Neural progenitor cell (in vitro differentiated cells): ENCODE measurements at places on chromosomes 7 and 10.

GRCh38 chr7:28802450-28802849 lies 155.7 kb downstream of the TRIL start:
- no peak for DNase-seq

GRCh38 chr10:47264797-47265281 lies 35.2 kb upstream of the GDF10 start:
- DNase-seq, result no peak

- DNase-seq, result peak; percentile 30
These were observed 57.0 kb upstream of the GLCCI1 start for GRCh38 chr7:7911369-7912123.

DNA sequence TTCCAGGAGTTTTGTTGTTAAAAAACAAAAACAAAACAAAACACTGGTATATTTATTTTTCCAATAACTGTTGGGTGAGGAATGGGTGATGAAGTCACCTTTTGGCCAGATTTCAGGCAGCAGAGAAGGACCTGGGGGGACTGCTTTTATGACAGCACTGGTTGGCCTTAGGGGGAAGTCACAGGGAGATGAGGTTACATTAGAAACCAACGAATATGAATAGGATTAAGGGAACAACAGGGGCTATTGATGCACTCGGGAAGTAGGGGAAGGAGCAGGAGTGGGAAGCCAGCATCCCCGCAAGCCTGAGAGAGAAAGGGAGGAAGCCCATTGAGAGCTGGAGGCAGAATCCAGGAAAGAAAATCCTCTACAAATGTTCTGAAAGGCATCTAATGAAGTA lies 958.4 kb downstream of the TYW1 start:
- peak; percentile 9 for DNase-seq

DNA sequence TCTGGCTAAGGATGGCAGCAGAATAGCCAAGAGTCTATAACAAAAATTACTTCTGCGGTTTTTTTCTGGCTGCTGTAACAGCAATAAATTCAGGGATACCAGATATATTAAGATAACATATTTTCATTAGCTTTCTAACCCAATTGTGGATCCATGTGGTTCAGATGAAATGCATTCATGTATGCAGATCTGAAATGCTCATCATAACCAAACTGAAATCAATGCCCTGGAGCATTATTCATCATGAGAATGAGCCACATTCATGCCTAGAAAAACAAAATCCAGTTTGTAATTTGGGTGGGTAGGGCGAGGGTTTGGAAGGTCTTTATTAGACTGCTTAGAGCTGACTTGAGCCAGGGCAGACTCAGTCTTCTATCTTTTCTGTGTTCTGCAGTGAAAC lies 69.8 kb upstream of the SEMA3A start:
- DNase-seq, result no peak

GRCh38 chr10:69232736-69233480 lies 12.8 kb downstream of the HKDC1 start:
- peak; percentile 41 for DNase-seq

GRCh38 chr7:88233828-88234227 lies 14.0 kb upstream of the SRI start:
- DNase-seq, result no peak

GRCh38 chr10:102657984-102658724 lies 13.9 kb downstream of the TRIM8 start:
- no peak for DNase-seq

GRCh38 chr10:33025039-33025438 lies 67.0 kb upstream of the ITGB1 start:
- DNase-seq, result no peak

- DNase-seq, result no peak
These were observed 213.3 kb downstream of the WDR11 start for GRCh38 chr10:121064491-121064890.

DNA sequence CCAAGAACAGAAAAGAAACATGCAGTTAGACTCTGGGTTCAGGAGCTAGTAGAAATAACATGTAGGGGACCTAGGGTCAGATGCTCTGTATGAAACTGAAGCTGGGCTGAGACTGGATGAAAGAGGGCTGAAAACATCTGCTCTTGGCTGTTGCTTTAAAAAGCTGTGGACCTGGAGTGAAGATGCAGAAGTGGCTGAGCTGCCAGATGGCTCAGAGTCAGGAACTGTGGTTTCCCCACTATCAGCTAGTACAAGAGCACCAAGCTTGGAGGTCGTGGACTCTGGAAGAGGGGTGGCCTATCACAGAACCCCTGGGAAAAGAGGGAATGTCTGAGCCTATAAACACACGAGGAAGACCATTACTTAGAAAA lies 5.9 kb downstream of the ADK start:
- DNase-seq, result no peak

GRCh38 chr10:74307061-74307651 lies 156.1 kb downstream of the ADK start:
- no peak for DNase-seq

DNA sequence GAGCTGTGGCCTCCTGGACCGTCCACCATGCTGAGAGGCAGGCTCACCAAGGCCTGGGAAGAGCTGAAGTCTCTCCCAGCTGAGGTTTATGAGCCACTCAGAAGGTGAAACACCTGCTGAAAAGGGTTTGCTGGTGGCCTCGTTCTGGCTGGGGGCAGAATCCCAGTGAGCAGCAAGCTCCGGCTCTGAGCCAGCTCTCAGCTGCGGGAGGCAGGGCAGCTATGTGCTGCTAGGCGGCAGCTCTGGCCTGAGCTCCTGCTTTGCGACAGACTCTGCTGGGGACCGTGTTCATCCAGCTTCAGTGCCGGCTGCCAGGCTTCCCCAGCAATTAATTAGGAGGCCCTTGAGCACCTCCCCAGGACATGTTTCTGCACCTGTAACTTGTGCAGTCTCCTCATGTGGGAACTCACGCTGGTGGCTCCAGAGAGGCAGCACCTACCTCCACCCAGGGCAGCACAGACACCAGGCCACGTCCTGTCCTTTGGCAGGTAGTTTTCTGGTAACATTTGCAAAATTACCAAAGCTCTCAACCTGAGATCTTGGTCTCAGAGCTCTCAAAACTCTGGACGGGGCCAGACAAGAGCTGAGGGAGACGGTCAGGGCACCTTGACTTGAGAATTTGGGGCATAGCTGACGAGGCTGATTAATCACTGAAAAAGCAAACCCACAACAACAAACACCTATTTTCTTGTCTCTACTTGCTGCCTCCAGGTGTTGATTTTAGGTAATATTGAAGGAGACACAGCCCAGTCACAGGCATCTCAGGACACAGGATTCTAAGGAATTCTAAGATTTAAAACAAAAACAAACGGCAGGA lies 185.0 kb downstream of the TCERG1L start:
- peak; percentile 57 for DNase-seq

DNA sequence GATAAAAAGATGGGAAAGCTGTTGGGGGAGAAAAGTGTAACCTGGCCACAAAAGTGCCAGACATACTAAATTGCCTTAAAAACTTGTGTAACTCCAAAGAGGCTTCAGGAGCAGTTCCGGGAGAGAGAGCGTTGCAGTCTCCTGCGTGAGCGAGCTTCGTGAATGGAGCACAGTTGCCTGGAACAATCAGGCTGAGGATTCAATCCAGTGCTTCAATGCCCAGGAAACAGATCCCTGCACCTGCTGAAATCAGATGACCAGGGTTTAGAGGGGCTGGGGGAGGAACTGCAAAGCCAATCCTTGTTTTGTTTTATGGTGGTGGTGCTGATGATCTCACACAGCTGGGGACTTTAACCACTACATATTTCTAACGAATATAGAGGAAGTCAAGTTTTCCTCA lies 398.3 kb downstream of the DPP6 start:
- peak; percentile 64 for DNase-seq

GRCh38 chr10:91389636-91390512 lies 20.3 kb upstream of the HECTD2 start:
- DNase-seq, result peak; percentile 84

GRCh38 chr10:80500572-80501380 lies 36.9 kb upstream of the SH2D4B start:
- no peak for DNase-seq

DNA sequence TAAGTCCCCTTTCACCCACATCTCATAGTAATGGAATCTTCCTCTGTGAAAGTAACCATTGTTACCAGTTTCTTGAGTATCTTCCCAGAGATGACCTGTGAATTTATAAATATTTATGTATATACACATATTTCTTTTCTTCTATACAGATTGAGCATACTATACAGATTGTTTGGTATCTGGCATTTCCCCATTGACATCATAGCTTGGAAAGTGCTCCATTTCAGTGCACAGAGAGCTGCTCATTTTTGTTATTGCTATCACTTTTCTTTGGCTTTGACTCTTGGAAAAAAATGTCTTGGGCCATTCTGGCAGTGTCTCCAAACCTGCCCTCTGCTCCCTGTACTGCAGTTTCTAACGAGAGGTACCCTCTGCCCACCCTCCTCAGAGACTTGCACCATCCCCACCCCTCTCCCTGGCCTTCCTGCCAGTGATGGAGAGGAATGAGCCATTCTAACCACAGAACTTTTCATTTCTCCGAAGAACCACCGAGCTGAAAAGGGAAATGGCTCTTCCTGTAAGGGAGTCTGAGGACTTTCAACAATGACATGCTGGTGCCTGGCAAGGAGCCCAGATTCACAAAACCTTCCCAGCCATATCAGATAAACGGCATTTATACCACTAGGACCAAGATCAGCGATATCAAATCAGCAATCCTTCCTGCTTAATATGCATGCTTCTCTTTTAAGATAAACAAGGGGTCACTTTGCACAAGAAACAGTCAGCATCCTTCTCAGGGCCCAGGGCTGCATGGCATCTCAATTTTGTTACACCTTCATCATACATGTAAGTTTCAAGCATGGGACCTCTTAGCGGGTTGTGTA lies 19.7 kb upstream of the CCSER2 start:
- DNase-seq, result no peak

GRCh38 chr10:47371629-47372485 lies 12.2 kb downstream of the ZNF488 start:
- no peak for DNase-seq

DNA sequence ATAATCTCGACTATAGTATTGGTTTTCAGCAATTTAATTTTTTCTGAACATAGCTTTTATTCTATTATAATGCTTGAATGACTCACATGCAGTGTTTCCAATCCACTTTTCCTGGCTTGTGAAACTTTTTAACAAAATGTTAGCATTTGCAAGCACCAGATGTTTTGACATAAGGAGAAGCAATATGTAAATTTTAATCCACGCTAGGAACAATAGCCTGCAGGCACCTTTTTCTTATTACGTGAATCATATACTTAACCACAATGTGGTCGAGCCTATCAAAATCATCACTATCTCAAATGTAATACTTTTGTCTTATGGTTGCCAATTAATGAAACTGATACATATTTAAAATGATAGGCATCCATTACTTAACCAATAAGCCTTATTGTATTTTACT lies 97.1 kb downstream of the TFEC start:
- DNase-seq, result no peak

DNA sequence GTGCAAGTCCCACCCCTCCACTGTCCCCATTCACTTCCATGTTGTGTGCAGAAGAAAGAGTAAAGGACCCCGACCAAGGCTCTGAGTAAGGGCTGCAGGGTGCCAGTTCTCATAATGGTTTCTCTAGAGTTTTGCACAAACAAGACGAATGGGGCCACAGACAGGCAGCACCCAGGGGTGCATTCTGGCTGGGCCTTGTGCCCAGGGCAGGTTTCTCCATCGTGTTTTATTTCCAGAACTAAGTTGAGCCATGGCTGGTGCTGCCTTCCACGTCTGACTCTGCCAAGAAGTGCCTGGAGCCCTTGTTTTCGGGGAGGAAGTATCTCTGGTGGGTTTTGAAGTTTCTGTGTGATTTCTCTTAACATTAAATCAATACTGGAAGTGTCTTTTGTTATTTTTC lies 95.0 kb upstream of the SDK1 start:
- DNase-seq, result no peak

DNA sequence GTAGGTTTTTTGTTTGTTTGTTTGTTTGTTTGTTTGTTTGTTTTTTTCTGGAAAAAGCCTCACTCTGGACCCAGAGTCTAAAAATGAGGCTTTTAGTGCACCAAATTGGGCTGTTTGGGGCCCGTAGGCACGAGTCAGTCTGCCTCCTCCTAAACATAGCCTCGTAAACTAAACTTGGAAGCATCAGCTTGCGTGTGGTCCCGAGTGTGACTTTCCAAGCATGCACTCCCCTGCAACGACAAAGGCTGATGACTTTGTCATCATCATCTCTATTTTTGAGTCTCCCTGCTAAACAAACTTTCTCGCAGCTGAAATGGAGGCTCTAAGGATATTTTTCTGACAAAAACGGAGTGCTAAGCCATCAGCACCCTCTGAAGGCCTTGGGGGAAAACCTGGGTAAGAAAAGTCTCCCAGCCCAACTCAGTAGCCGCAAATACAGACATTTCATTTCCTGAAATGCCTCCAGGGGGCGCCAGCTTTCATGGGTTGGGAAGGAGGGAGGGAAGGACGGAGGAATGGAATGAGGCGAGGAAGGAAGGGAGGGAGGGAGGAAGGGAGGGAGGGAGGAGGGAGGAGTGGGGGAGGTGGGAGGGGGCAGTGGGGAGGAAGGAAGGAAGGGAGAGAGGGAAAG lies 245.9 kb downstream of the KCNMA1 start:
- DNase-seq, result peak; percentile 91

DNA sequence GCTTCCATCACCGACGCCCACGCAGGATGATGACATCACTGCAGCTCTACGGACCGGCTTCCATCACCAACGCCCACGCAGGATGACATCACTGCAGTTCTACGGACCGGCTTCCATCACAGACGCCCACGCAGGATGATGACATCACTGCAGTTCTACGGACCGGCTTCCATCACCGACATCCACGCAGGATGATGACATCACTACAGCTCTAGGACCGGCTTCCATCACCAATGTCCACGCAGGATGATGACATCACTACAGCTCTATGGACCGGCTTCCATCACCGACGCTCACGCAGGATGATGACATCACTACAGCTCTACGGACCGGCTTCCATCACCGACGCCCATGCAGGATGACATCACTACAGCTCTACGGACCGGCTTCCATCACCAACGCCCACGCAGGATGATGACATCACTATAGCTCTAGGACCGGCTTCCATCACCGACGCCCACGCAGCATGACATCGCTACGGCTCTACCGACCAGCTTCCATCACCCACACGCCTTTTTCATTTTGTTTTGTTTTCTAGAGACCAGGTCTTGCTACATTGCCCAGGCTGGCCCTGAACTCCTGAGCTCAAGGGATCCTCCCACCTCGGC lies 29.5 kb downstream of the GPER1 start:
- DNase-seq, result no peak
